Iris pigment epithelial cell (primary cell): ENCODE measurements at places on chromosomes 4 and X.

- peak; percentile 3 for DNase-seq
Observed at GRCh38 chr4:23819041-23819511, 70.8 kb downstream of the PPARGC1A start.

DNA sequence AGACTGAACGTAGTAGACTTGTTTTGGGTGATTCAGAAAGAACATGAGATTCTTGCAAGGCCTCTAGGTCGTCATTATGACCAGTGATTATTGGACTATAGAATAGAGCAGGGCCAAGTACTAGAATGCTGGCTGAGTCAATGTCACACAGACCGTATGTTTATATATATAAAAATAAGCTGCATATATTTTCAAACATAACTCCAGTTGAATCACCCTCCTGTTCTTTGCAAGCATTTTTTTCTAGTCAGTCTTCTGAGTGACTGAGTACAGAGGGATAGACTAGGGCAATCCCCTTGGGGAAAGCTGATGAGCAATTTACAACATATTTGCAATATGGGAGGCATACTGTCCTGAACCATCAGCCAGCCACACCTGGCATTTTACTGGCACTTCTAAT is 48.4 kb upstream of the PRPS1 start:
- DNase-seq: peak; percentile 60

GRCh38 chr4:139735381-139736273 is 70.0 kb downstream of the MGST2 start:
- peak; percentile 31 for DNase-seq

DNA sequence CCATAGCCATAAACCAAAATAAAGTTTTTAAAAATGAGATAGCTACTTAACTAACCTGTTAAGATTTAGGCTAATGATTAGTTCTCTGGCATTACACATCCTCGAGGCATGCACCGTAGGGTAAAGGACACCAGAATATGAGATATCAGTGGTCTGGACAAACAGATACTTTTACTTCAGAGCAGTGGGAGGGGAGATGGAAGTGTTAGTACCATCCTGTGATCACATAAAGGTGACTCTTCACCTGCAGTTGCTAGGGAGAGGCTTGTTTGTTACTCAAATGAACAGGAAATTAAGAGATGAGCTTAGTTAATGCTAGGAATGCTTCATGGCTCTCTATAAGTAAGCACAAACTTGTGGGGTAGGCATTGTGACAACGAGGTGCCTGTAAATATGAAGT is 624.4 kb upstream of the MAGEB2 start:
- no peak for DNase-seq

DNA sequence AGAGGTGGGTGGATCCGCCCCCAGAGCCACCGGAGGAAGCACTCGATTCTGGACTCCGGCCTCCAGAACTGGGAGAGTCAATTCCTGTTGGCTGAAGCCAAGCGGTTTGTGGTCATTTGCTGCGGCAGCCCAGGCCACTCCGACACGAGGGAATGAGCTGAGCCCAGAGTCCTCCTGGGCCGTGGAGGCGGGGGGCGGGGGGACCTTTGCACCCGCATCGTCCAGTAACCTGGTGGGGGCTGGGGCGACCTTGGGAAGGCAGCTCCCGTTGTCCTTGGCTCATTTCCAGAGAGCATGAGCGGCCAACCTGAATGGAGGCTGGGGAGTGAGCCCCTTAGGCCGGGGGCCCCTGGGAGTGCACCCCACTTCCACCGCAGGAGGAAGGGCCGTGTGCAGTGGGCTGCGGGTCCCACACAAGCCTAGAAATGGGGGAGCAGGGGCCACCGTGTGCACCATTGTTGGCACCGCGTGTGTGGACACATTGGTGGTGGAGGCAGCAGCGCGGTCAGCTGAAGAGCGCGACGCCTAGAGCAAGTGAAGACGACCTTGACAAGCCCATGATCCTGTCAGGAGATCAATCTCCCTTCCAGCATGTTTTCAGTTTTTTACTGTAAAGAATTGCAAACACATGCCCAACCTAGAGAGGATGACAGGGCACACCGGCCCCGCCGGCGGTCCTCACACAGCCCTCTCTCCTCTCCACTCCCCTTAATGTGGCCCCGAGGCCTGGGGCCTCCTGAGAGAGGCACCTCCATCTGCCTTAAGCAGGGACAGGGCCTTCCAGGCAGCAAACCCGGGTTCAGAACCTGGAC is 19.9 kb upstream of the DUSP9 start:
- DNase-seq: no peak

GRCh38 chr4:7815562-7815961 is 124.1 kb downstream of the AFAP1 start:
- peak; percentile 93 for DNase-seq

DNA sequence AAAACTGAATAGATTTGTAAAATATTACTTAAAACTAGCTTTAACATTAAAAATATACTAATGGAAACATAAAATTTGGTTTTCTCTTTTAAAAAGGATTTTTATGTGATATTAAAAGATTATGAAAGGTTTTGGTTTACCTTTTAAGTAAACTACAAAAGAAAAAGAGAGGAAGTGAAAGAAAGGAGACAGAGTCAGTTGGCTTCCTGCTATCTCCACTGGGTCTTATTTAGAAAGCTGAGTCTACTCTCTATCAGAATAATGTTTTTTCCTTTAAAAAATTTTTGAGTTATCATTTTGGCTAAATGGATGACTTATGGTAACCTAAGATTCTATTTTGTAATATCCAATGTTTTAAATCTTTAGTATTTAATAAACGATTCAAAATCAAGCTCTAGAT is 21.6 kb upstream of the ATP8A1 start:
- no peak for DNase-seq

DNA sequence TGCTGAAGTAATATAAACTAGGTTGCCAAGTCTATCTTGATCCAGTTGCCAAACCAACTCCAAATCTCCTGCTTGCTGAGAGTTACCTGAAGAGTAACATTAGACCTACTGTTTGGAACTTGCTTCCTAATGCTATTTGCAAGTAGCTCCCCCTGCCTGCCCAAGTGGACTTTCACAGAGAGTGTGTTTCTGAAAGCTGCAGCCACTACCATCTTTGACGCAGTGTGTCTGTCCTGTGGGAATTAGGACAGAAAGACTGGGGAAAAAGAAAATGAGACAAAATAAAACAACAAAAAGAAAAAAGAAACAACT is 195.0 kb upstream of the HS3ST1 start:
- DNase-seq: no peak

DNA sequence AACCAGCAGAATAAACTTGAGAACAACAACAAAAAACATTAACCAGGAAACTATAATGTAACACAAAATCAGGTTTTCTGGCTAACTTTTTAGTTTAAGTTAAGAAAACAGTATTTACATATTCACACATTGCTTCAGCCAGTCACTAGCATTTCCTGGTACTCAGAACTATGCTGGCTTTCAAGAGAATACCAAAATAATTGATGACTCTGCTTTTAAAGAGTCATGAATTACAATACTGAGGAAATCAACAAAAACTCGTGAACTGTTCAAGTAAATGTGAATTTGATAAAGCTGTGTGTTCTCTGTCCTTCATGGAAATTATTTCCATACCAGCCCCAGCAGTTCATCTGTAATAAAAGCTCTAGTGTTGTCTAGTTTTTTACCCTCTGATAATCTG is 27.4 kb downstream of the PRSS12 start:
- DNase-seq: no peak

DNA sequence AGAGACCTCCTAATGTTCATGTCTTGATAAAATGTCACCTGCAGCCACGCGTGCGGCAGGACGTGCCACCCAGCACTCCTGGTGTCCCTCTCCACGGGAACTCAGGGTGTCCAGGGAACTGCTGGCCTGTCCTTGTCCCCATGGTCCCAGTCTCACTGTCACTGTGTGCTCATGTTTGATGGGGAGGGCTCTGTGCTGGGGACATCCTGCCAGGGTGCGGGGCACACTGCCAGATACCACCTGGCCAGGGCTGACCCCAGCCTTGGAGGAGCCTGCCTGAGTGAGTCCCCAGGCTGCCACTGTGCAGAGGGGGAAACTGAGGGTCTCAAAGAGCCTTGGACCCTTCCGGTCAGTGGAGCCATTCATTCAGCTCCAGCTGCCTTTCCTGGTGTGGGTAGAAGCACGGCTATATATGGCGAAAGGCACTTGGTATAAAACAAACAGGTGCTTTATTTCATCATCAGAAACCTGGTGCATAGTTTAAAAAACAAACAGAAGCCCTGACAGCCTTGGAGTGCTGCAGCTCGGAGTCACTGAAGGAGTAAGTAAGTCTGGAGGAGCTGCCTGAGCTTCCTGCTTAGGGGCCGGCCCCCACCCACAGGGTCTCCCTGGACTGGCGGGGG is 33.0 kb downstream of the NOP14 start:
- DNase-seq: no peak

DNA sequence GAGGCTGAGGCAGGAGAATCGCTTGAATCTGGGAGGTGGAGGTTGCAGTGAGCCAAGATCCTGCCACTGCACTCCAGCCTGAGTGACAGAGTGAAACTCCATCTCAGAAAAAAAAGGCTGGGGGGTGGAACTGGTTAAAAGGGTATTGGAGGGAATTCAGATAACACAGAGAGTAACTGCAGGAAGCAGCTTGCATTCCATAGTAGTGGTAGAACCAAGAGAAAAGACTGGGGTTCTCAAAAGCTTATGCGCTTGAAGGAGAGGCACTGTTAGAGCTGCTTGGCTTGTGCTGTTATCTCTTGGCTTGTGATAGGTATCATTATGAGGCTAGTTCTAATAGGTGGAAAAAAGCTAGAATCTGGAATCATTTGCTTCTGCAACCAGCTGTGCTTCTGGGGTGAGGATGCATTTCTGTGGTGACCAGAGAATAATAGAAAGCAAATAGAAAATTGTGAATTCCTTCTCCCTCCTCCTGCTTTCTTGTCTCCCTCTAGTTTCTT is 91.2 kb upstream of the ELOVL6 start:
- no peak for DNase-seq

DNA sequence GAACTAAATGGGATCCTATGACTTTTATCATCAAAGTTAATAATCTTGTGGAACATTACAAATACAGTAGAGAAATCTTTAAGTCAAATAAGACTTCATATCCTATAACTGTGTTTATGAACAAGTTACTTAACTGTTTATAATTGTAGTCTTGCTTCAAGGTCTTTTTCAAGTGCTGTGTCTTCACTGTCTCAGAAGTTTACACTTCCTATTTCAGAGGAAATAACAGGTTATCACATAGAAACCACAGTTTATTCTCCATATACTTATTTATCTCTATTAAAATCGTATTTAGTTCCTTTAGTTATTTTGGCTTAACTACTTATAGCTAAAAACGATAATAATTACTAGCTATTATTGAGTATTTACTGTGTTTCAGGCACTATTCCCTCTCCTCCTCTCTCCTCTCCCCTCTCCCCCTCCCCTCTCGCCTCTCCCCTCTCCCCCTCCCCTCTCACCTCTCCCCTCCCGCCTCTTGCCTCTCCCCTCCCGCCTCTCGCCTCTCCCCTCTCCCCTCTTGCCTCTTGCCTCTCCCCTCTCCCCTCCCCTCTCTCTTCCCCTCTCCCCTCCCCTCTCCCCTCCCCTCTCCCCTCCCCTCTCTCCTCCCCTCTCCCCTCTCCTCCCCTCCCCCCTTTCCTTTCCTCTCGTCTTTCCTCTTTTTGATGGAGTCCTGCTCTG is 63.7 kb downstream of the RBPJ start:
- DNase-seq: no peak

GRCh38 chr4:54717694-54718093 is 59.9 kb downstream of the KIT start:
- no peak for DNase-seq

DNA sequence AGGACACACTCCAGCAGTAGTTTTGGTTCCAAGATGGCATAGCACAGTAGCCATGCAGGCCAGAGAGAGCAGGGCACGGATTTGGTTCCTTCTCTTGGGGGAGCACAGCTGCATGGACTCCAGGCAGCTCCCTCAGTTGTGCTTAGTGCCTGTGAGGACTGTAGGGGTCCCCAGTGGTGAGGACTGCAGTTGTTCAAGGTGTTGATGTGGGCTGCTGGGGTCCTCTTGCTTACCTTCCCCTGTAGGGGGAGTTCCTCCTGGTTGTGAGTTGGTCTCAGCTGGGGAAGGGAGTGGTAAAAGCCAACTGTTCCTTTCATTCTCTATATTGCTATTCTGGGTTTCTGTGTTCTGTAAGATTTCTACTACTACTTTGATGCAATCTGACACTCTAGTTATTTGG is 606.5 kb downstream of the MAGEB5 start:
- DNase-seq: no peak

DNA sequence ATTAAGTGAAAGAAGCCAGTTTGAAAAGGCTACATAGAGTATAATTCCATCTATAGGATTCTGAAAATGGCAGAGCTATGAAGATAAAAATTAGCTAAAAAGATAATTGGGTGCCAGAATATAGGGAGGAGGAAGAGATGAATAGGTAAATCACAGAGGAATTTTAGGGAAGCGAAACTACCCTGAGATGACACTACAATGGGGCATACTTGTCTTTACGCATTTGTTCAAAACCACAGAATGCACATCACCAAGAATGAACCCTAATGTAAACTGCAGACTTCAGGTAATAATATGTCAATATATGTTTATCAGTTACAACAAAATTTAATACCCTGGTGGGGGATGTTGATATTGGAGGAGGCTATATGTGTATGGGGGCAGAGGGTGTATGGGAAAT is 1342.9 kb downstream of the ADGRL3 start:
- no peak for DNase-seq

GRCh38 chr4:80153874-80154544 is 43.3 kb upstream of the PRDM8 start:
- DNase-seq: peak; percentile 69

DNA sequence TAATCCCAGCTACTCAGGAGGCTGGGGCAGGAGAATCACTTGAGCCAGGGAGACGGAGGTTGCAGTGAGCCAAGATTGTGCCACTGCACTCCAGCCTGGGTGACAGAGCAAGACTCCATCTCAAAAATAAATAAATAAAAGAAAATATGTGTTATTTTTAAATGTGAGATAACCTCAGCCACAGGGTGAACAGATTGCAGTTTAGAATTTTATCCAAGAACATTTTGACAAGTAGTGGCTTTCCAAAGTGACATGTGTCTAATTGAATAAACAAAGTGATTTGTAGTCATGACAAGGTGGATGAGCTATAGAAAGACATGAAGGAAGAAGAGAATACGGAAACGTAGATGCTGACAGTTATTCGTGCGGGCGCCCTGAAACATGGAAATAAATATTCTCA is 176.1 kb downstream of the DCTD start:
- no peak for DNase-seq

- no peak for DNase-seq
Observed at GRCh38 chr4:1632109-1633104, 51.7 kb downstream of the FAM53A start.

DNA sequence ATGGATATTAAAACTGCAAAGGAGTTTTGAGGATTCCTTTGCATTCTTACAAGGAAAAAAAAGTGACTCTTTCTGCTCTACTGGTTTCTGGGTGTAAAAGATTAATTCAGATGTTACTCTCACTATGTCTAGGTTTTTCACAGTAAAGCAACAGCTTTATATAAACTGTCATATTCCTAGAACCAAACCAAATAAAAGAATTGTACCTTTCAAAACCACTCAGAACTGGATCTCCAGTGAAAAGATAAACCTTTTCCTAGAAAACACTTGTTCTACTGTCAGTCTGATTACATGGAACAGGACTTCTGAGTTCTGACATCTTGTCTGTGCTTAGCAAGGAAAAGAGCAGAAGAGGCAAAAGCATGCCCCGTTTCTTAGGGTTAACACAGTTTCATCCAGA is 5.0 kb upstream of the PPID start:
- DNase-seq: no peak
